ENCODE measurements at places on chromosomes 6 and 20.

DNA sequence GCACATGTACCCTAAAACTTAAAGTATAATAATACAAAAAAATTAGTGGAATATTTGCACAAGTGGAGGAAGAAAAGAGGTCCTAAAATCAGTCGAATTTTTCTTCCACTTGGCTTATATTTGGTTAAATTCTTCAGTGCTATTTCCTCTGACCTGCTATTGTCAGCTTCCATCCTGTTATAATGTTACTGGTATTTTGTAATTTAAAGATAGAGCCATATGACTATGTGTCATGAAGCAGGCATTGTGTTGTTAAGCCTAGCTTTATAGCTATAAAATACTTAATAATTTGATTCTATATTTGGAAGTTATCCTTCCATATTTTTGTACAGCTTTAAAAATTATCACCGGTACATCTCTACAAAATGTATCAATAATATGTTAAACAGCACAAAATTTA is 455.9 kb upstream of the MARCKS start:
- ATAC-seq = no peak

DNA sequence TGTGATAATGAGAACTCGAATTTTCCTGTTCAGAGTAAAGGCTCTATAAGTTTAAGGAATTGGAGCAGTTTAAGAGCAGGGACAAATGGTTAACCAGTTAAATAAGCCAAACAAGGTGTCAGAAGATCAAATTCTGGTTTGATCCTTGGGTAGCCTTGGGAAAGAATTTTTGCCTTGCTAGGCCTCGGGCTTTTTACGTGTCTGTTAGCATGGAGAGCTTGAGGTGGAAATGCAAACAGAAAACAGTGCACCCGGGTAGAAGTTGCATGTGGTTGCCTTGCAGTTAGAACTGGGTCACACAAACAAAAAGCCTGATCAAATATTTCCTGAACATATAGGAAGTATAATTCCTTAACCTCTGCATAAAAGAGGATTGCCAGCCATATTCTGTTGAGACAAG is 58.3 kb downstream of the RIN2 start:
- ATAC-seq = no peak

DNA sequence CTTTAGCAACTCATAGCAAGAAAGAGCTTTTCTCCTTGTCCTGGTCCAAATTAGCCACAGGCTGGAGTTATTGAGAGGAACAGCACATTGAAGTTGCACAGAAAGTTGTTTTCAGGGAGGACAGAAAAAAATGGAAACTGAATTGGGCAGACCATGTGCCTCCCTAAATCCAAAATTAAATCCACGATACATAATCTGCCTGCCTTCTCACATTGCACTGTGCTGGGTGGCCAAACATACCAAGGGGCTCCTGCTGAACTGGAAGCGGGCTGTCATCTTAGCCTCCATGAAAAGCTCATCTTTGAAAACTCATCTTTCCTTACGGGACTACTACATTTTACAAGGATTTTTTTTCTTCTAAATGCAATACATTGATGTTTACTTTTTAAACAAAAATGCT is 59.9 kb downstream of the TNFAIP3 start:
- ATAC-seq = no peak

DNA sequence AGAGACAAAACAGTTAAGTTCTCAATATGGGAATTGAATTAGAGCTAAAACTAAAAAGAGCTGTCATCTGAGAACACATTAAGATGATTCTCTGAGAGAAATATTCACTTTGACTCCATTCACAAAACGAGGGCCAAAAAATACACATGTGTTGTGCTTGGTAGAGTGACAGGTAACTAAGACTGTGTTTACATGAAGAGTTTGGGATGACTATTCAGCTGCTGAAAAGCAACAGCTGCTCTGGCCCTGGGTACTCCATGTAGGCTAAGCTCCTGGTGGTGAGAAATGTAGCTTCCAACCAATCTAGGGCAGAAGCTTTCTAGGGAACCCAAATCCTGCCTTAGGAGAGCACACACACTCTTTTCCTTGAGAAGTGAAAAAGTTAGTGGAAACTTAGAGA is 184.5 kb downstream of the COL21A1 start:
- ATAC-seq = no peak

DNA sequence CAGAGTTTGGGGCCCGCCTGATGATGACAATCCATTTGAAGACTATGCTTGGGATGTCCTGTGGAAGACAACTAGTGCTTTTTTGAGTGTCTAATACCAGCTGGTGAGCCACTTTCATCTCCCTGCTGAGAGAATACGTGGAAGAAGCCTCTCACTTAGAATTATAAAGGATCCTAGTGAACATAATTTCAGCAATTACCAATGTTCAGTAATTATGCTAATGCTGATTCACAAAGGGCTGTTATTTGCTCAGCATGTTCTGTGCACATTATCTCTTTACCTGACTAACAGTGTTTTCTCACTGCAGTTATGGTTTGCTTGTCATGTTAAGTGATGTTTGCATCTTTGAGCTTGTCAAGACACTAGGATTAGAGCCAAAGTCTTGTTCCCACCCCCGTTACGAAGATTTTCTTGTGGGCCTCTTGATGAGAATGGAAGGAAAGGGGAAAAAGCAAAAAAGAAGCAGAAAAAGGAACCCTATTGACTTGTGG is 282.1 kb upstream of the CHD6 start:
- no peak for ATAC-seq

GRCh38 chr6:156098839-156099238 is 643.2 kb upstream of the NOX3 start:
- peak; percentile 29 for ATAC-seq

DNA sequence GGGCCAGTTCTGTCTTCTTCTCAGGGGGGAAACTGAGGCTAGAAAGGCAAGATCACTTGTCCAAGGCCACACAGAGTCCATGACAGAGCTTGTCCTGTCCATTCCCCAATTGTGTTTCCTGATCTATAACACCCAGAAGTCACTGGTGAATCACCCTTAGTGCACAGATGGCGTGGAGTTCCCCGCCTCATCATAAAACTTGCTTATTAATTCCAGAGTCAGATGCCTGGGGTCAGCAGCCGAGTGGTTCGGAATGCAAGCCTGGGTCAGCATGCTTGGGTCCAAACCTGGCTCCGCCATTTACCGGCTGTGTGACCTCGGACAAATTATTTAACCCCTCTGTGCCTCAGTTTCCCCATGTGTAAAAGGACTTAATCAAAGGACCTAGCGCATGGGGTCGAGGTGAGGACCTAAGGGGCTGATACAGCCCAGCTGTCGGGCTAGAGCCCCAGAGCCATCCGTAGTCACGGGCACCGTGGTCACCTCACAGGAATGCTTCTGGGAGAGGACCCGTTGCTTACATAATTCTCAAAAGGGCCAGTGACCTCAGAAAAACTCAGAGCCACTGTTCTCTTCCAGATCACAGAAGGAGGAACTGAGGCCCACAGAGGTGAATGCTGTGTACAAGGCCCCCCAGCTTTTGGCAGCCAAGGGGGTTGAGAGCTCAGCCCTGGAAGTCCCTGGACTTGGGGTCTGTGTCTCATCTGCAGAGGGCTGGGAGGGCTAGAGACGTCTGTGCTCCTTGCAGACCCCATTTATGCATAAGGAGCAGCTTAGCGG is 1.4 kb upstream of the ZBP1 start:
- no peak for ATAC-seq

- ATAC-seq = no peak
These were observed 103.4 kb upstream of the KCNG1 start for GRCh38 chr20:51126337-51126736.

- no peak for ATAC-seq
These were observed 95.7 kb upstream of the DUSP22 start for GRCh38 chr6:196543-196942.

GRCh38 chr20:16273812-16274555 is 299.3 kb downstream of the KIF16B start:
- ATAC-seq = no peak

GRCh38 chr6:129704708-129705107 is 5.3 kb downstream of the ARHGAP18 start:
- no peak for ATAC-seq

Measured in activated T-helper 17 cell treated with anti-CD3 and anti-CD28 coated beads, Interleukin-2, amount 50 U/mL, for 72 hours (primary cell).